CD4-positive, alpha-beta T cell treated with Interleukin-15 for 4 hours (primary cell): ENCODE measurements at places on chromosomes 1 and 21.

DNA sequence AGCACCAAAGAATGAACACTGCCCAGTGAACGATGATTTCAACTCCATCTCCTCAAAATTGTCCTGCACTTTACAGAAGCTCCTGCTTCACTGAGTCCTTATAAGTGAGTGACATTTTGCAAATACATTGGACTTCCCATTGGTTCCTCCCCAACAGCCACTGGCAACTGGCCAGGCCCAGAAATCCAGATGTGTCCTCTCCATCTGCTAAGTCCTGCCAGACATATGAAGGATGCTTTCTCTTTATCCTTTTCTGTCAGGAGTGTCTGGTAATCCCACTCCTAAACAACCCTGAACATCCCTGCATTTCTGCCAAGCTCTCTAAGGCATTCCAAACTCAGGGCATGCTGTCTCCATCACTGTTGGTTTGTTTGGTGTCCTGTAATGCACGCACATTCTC is 271.8 kb downstream of the RRAGC start:
- DNase-seq, result no peak

DNA sequence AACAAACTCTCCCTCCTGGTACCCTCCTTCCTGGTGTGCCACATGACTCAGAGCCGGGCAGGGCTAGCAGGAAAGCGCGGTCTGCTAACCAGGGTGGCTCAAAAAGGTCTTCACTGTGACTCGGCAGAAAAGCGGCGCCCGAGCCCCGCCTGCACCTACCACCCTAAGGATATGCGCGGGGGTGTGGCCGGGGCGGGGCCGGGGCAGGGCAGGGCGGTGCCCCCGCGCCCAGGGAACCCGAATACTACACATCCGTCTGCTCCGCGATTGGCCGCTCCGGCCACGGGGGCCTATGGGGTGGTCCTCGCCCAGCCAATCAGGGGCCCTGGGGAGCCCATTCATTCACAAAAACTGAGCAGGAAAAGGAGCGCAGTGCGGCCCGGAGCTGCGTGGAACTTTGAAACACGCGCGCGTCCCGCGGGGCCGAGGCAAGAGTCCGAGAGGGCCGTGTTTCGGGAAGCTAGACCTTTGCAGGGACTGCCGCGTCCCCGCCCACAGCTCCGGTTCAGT is 1.7 kb downstream of the LRP8 start:
- peak; percentile 96 for DNase-seq

GRCh38 chr1:63662056-63662836 is 69.0 kb downstream of the PGM1 start:
- DNase-seq, result no peak

- no peak for DNase-seq
Measured at GRCh38 chr1:11211925-11212587, 22.9 kb downstream of the ANGPTL7 start.

DNA sequence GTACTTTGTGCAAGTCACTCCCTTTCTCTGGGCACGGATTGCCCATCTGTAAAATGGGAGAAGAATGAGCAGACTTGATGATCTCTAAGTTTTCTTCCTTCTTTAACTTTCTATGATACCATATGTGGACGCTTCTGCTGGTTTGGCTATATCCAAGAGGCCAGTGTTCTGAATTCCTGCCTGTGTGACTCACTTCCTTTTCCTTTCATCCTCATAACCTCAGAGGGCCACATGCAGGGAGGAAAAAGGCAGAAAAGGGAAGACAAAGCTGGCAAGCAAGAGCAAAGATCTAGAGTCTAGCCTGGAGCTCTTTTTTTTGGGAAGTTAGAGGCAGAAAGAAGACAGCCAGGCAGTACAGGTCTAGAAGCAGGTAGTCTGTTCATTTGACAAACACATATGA is 151.2 kb downstream of the OMA1 start:
- DNase-seq, result no peak

DNA sequence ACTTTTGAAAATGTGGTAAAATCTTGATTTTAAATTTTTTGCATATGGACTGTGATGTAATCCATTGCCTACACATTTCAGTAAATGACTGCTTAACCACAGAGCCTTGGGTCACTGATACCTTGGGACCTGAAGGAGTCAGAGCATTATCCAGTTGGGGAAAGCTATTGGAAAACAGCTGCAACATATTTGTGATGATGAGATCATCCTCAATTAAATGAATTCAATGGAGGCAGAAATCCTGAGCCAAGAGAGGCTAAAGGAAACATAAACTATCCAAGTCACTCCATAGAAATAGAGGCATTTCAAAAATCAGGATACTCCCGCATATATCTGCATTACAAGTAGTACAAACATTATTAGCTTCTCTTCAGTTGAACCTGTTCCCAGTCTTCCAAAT is 99.8 kb upstream of the PRMT6 start:
- no peak for DNase-seq

- peak; percentile 15 for DNase-seq
Measured at GRCh38 chr1:230977761-230978490, 735 bp downstream of the TTC13 start.

DNA sequence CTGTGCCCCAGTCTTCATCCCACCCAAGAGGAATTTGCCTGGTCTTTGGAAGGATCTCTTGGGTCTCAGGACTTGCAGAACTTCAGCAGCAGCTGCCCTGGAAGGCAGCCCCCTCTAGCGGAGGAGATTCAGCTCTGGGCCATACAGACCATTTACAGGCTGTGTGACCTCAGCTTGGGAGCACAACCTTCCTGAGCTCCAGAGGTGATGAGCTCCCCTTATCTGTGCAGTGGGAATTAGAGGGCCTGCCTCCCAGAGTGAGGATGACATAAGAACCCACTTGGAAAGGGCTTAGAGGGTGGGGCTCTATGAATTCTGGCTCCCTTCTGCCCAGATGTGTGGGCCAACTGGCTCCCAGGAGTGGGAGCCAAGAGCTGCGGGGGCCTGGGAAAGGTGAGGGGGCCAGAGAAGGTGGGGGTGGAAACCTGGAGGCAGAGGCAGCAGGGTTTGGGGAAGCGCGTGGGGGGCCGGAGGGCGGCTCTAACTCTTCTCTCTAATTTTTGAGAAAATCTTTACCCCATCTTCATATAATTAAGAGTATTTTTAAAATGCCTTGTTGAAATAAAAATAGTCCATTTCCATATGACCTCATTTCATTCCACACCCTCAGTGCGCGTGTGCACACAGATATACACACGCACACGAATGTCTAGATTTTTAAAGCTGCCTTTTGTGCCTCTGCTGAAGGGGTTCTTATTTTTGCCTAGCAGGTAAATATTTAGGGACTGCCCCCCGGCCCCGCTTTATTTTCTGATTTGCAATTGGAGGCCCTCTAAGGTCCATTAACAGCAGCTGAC is 21.5 kb downstream of the EPHB2 start:
- no peak for DNase-seq

DNA sequence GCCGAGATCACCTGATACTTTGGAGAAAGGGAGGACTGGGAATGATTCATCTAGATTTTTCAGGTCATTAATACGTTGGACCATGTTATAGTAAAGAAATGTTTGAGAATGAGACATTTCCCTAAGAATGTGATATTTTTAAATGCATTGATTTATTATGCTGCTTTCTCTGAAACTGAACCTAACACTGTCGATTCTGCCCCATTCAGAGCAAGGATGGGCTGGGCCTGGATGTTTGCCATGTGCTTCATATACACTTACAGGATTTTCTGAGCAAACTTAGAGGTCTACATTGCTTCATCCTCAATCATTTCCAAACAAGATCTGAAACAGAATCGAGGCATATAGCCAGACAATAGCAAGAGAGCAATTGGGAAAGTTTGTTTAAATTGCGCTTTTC is 183.3 kb downstream of the CRB1 start:
- DNase-seq, result no peak

- no peak for DNase-seq
Measured at GRCh38 chr1:173093691-173094445, 43.1 kb upstream of the TNFSF18 start.

DNA sequence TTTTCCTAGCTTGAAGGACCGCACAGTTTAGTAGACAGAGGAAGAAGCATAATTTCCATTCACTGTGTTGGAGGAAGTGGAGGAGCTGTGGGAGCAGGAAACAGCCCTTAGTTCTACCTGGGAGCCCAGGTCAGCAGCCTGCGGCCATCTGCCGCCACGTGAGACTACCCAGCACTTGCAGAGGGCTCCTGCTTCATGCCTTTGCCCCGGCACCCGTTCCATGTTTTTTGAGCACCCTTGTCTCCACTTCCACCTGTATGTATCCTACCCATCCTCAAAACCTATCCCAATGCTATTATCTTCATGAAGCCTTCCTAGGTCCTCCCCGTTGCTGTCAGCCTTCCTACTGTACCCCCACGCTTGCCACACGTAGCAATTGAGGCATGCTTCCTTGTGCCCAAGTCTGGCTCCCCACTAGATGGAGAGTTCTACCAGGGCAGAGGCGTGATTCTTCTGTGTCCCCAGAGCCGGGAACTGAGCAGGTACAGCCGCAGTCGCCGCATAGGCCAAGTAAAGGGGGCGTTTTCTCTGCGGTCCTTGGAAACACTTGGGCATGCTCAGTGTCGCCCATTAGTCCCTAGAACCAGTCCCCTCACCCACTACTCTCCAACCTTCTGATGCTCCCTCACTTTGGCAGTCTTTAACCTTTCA is 1.9 kb downstream of the SLC6A9 start:
- DNase-seq, result no peak

- DNase-seq, result peak; percentile 25
Measured at GRCh38 chr1:172533513-172534151, 682 bp downstream of the SUCO start.

DNA sequence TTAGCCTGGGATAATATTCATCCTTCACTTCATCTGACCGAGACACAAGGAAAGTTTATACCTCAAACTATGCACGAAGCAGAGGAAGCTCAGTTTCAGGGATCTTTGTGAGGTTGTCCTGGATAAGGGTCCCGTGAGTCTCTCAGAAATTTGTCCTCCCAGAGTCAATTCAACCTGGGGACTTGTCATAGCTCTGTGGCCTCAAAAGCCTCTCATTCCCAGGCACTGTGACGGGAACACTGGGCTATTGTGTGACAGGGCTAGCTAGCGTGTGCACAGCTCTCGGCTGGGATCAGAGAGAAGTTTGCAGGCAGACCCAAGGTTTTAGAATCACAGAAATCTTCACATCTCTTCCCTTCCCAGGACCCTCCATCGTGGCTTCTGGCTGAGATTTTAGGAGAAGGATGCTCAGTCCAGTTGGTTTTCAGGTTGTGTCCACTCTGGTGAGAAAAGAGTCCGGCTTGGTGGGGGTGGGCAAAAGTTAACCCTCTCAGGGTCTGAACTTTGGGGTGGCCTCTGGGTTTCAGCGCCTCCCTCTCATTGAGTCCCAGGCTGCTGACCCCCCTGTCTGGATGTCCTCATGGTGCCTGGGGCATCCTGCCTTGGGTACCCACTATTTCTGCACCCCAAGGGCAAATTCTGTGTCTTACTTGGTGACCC is 20.4 kb upstream of the LBR start:
- DNase-seq, result no peak

DNA sequence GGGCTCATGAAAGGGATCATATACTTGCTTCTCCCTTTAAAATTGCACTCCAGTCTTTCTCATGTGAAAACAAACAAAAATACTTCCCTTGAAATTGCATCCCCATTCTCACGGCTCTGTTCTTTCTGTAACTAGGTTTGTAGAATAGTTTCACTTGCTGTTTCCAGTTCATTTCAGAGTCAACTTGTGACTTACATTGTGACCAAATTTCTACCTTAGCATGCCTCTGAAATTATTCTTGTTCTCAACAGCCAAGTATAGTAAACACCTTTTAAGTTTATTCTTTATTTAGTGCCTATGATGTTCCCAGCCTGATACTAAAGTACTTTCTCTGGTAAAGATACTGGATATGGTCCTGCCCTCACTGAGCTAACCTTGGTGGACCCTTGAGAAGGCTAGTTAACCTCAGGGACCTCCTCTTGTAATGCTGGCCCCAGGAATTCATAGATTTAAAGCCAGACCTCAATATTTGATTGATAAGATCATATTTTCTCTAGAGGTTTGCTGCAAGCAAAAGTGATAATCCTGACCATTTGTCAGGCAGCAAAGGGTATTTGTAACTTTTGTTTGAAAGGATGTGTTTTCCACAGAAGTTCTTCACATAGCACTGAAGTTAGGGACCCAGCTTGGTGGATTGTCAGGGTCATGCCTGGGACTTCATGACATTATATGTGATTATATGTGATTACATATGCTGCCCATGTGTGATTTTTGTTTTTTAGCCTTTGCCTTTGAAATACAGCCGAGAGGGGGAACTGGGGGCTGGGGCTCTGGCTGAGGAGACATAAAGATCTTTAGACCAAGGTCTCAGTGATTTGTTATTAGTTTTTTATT is 29.6 kb downstream of the VANGL2 start:
- peak; percentile 31 for DNase-seq

DNA sequence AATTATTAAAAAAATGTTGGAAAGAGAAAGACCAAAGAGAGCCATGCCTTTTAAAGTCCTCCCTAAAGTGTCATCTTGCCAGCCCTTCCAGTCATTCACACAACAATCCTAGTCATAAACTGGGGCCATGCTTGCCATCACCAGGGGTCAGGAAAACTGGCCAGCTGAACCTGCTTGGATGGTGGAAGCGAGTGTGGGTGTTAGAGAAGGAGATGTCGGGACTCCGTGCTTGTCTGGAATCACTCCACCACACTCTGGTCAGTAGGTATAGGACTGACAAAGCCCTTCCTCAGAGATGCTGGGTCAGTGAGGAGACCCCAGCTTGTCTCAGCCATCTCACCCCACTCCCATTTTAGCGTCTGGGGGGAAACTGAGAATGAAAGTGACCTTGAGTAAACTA is 3.3 kb upstream of the HAPLN2 start:
- no peak for DNase-seq

GRCh38 chr1:107058245-107059032 is 2.0 kb downstream of the PRMT6 start:
- DNase-seq, result no peak

- DNase-seq, result no peak
Measured at GRCh38 chr1:170676628-170677027, 12.7 kb downstream of the PRRX1 start.

GRCh38 chr1:71269818-71270217 is 189.0 kb upstream of the ZRANB2 start:
- no peak for DNase-seq

DNA sequence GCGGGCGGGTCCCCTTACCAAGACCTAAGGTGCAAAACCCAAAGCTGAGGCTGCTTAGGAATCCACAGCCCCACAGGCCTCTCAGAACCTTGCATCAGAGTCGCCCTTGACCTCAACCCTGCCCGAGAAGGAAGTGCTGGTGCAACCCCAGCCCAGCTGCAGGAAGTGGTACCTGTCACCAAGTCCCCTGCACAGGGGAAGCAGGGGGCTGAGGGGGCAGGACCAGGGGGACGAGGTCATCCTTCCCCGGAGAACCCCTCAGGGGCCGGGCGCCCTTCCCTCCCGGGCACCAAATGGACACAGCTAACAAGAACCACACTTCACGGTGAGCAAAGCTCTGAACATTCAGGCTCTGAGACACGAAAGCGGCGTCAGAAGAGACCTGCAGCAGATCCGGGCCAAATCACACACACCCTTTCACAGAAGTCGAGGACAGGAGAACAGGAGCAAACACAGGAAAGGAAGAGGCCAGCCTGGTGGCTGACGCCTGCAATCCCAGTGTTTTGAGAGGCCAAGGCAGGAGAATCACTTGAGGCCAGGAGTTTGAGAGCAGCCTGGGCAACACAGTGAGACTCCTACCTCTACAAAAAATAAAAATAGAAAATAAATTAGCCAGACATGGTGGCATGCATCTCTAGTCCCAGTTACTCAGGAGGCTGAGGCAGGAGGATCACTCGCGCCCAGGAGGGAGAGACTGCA is 6.4 kb downstream of the ITGB2 start:
- peak; percentile 60 for DNase-seq

GRCh38 chr1:44605914-44606615 is 68.2 kb downstream of the TMEM53 start:
- DNase-seq, result no peak
